ENCODE measurements at places on chromosomes 11 and 22.

DNA sequence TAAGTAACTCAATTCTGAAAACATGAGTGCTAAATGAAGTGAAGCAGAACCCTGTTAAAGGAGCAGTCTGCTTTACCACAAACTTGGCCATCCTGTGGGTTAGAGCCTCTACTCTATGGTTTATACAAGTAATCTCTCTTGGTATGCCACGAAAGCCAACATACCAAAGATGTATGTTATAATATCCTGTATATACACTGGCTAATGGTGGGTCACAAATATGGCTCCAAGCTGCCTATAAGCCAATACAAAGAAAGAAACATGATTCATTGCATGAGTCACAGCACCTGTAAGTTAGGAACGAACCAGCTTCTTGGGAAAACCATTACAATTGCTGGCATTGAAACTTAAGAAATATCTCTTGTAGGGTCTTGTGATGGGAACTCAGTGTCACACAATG, 16.1 kb downstream of the XRRA1 start:
- DNase-seq: no peak

- peak; percentile 87 for DNase-seq
Measured at GRCh38 chr11:124402326-124402922, 3.6 kb upstream of the OR8B3 start.

- DNase-seq: no peak
Measured at GRCh38 chr22:47203554-47203991, 441.1 kb downstream of the TBC1D22A start.

DNA sequence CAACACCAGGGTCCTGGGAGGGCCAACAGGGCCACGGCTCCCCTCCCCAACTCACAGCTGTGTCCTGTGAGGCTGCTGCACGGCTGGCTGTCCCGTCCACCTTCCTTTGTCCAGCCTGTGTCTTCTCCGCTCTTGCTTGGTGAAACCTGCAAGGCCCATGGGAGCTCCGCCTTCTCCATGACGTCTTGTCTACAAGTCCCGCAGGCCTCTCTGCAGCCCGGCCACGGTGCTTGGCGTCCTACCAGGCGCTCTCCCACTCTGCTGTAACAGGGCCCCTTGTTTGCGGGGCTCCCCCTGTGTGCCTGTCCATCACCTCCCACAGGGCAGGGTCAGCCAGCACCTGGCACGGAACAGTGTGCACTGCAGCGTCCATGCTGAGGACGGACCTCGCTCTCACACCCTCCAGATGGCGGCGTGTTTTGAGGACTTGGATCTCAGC, 866.8 kb downstream of the TBC1D22A start:
- DNase-seq: no peak

DNA sequence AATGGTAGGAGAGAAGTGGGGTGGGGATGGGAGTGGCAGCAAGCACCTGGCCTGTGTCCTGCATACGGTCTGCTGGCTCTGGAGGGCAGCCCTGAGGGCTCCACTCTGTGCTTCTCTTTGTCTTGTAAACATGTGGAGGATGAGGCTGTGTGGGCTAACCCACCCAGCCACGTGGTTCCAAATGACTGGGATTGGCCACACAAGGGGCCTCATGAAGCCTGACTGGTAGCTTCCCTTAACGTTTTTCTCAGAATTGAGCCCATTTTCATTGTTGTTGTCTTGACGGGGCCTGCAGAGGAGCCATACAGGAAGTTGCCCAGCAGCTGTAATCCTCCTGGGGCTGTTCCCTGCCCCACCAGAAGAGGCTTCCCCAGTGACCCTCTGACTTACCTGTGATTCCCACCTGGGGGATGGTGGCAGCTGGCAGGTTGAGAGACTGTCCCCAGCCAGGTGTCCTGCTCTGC, 18.0 kb downstream of the DERL3 start:
- DNase-seq: no peak

DNA sequence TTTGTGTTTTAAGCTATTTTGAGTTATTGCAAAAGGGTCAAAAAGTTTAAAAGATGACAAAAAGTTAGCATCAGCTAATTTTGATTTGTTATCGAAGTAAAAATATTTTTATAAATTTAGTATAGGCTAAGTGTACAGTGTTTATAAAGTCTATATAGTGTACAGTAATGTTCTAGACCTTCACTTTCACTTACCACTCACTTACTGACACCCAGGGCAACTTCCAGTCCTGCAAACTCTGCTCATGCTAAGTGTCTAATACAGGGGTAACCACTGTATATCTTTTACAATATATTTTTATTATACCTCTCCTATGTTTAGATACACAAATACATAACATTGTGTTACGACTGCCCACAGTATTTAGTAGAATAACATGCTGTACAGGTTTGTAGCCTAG, 59.7 kb downstream of the PDGFD start:
- no peak for DNase-seq

Measured in suppressor macrophage (primary cell).